ENCODE measurements at places on chromosomes 11 and 22.

- DNase-seq = no peak
Measured at GRCh38 chr11:131829725-131830124, 459.3 kb downstream of the NTM start.

DNA sequence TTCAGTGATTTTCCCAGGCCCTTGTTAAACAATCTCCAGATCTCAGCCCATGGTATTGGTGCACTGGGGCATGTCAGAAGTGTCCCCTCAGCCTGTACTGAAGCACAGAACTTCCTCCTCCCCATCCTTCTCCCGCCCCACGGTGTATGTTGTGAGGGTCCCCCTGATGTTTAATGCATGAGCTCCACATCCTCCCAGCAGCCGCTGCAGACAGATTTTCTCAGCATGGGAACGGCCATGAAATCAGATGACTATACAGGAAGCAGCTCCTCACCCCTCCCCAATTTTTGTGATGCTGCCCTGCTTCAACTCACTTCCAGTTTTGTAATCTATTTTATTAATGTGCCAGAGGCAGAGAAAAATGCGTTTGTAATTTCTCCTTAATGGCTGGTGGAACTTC lies 406.0 kb downstream of the MIAT start:
- DNase-seq = no peak

DNA sequence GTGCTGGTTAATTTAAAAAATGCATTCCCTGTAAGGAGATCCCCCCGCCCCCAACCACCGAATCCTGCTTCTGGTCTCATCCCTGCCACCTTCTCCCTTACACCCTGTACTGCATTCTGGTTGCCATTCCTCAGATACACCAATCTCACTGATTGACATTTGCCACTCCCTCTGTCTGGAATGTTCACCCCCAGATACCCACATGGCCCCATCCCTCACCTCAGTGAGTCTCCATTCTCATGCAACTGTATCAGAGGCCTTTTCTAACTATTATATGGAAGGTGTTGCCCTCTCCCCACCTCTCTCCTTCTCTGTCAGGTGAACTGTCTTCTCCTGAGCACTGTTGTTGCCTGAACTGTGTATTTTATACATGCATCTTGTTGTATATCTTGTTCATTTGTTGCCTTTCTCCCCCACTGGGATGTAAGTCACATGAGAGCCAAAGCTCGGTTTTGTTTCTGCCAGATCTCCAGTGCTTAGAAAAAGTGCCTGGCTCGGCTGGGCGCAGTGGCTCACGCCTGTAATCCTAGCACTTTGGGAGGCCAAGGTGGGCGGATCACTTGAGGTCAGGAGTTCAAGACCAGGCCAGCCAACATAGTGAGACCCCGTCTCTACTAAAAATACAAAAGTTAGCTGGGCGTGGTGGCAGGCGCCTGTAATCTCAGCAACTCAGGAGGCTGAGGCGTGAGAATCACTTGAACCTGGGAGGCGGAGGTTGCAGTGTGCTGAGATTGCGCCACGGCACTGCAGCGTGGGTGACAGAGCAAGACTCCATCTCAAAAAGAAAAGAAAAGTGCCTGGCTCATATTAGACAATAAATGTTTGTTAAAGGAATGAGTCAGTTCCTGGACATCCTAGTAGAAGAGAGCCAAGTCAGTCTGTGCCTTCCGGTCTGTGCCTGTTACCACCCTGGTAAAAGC lies 61.0 kb downstream of the TNRC6B start:
- DNase-seq = no peak

GRCh38 chr11:103077554-103077953 lies 14.4 kb downstream of the DCUN1D5 start:
- DNase-seq = no peak

- no peak for DNase-seq
Measured at GRCh38 chr11:3164552-3165151, 458 bp downstream of the OSBPL5 start.

DNA sequence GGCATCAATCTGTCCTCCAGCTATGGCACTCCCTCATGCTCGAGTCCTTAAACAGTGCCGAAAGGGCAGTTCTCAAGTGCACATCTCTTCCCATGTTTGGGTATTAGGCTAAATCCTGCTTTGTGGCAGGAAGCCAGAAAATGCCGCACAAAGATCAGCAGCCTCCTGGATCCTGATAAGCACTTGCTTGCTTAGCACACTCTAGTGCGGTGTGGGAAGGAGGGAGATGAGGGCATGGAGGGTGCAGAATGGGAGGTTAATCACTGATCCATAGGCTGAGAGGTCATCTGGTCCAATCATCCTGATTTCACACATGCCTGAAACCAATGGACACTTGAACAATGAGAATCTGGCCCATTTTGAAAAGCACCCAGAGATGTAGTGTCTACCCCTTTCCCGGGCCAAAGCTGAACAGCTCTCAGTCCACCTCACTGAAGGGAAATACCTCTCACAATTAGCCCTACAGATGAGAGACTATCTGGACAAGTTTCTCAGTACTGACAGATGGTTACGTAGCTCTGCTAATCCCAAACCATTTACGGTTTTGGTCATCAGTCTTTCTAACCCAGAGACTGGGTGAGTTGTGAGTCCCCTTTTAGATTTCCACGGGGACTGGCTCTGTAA lies 29.8 kb upstream of the CHRM4 start:
- DNase-seq = no peak

GRCh38 chr11:77082838-77083565 lies 16.2 kb downstream of the CAPN5 start:
- no peak for DNase-seq

DNA sequence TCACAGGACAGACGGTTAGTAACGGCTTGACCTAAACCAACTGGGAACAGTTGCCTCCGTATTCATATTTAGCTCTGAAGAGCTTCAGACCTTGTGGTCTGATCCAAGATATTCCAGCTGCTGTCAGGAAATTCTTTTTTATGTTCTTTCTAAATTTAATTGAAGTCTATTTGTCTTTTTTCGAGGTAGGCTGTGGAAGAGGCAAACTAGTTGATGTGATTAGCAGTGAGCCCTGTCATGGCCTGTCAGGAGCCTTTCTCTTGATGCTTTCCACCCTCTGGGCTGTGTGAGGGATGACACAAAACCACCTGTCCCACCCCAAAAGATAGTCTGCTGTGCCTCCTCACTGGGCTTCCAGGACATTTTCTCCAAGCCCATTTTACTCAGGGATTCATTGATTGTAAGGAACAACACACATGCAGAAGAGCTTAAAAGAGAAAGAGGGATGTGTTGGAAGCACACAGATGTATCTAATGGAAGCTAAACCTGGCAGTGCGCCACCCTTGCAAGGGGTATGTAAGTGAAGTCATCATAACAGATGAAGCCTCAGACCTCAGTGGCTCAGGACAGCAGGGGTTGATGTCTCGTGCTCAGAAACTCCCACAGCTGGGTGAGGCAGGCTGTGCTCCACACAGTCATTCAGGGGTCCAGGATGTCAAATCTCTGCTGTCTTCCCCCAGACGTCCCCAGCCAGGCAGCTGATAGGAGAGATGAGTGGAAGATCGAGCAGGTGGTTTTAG lies 170.0 kb downstream of the NCAM1 start:
- DNase-seq = no peak

DNA sequence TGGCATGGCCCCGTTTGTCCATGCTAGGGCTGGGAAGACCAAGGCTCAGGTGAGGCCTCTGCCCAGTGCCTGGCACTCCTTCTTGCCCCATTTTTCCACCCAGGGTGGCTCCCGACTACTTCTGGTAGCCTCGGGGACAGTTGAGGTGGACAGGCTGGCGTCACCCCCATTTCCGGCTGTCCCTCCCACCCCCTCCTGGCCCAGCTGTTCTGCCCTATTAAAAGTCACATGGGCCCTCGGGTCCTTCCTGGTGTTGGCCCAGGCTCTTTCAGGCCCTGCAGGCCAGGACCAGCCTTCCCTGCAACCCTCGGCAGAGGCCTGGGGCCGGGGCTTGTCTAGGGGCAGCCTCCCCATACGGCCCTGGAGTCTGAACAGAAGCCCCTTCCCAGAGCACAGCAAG lies 9.5 kb downstream of the CD81 start:
- no peak for DNase-seq

GRCh38 chr22:39247361-39247760 lies 2.6 kb upstream of the PDGFB start:
- DNase-seq = no peak

DNA sequence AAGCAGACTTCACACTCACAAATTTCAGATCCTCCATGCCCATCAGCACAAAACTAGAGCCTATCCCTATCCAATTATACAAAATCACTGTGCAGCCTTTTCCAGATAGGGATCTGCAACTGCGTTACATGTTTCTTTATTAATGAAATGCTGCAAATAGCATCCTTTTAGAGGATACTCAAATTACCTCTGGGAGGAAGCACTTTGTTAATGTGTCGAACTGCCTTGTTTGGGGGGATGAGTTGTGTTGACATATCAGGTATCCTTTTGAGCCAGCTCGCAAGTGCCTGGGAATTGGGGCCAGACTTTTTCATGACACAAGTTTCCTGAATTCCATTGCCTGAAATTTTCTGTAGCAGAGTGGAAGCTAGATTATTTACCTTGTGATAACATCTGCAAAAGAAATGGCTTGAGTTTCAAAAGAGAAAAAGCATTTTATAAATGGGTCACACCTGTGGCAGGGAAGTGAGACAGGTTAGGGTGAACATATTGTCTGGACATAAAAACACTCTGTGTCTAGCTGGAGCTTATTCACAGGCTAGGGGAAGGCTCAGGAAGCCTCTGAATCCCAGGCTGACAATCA lies 299.1 kb upstream of the MTNR1B start:
- no peak for DNase-seq

GRCh38 chr11:124538019-124538418 lies 5.4 kb downstream of the OR8B12 start:
- DNase-seq = no peak

GRCh38 chr11:47010179-47010578 lies 73.6 kb downstream of the CSTPP1 start:
- DNase-seq = no peak

- no peak for DNase-seq
Measured at GRCh38 chr11:133905677-133906156, 51.1 kb downstream of the IGSF9B start.

DNA sequence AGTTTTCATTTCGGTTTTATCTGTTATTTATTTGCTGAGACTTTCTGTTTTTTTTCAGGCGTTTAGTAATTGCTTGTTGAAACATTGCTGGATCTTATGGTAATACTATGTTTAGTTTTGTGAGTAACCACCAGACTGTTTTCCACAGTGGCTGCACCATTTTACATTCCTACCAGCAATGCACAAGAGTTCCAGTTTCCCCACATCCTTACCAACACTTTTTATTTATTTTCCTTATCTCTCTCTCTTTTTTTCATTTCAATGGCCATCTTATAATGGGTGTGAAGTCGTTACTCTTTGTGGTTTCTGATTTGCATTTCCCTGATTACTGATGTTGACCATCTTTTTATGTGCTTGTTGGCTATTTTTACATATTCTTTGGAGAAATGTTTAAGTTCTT lies 23.7 kb downstream of the USP47 start:
- DNase-seq = no peak

- no peak for DNase-seq
Measured at GRCh38 chr11:48019595-48019994, 39.2 kb downstream of the PTPRJ start.

DNA sequence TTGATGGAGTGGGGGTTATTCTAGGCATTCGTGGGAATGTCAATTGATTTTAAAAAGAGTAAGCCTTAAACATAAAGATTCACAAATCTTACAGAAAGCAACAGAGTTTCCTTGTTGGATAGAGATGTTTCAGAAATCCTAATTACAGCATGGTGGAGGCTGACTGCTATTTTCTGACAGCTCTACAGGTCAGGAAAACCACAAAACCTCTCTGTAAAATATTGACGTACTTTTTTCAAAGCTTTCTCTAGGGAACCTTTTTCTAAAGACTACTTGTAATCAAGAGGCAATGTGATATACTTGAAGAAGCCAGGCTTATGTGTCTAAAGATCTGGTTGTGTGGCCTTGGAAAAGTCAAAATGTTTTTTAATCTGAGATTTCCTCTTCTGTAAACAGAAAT lies 9.1 kb upstream of the OR8B8 start:
- DNase-seq = no peak

DNA sequence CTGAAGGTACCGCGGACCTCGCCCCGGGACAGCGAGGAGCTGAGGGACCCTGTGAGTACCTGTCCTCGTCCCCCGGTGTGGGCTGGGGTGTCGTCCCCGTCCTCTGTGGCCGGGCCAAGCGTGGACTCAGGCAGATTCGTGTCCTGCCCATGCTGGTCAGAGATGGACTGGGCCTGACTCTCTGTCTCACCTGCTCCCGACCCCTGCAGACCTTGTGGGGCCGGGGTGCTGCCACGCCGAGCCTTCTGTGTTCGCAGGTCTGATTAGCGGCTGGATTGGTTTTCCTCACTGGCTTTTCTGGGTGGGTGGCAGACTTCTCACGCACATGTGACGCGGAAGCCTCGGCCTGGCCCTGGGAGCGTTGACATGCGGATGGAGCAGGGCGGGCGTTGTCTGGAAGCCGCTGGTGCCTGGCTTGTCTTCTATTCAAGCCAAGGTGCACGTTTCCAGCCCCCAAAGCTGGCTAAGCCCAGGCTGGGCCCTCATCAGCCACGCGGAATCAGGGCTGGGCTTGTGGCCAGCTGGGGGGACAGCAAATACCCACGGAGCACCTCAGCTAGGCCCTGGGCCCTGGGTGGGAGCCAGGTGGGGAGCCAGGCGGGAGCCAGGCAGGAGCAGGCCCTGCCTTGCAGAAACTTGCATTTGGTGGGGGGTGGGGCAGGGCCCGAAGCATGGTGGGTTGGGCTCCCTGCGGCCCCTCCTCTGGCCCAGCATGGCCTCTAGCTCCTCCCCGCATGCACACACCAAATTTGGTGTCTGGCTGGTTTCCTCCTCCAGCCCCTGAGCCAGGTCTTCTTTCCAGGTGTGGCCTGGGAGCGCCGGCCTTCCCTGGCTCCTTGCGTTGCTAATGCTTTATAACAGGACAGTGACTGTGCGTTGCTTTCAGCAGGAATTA lies 7.0 kb downstream of the GRAMD4 start:
- DNase-seq = no peak

GRCh38 chr22:28986366-28986765 lies 75.3 kb downstream of the C22orf31 start:
- DNase-seq = no peak

- DNase-seq = no peak
Measured at GRCh38 chr22:36991206-36991605, 28.0 kb downstream of the TST start.

GRCh38 chr11:134749040-134749839 lies 337.2 kb upstream of the B3GAT1 start:
- no peak for DNase-seq

- DNase-seq = no peak
Measured at GRCh38 chr11:45554230-45554967, 111.0 kb downstream of the CHST1 start.

GRCh38 chr11:31973172-31973571 lies 117.7 kb upstream of the RCN1 start:
- DNase-seq = no peak
